ENCODE measurements at places on chromosomes 1 and 21. TPM values are rescaled to one million over a fixed set of nuclear protein-coding genes. Genes with fewer than 3 reads are reported as not detected.

Gene S1PR1
- 0.17 TPM for total RNA-seq

Gene NUP210L
- 0.19 TPM for total RNA-seq

Gene HSD11B1
- not detected for total RNA-seq

- DNase-seq: no peak
Measured at GRCh38 chr1:215568299-215568692, 1.2 kb downstream of the KCTD3 start.

GRCh38 chr1:91200675-91201074 lies 178.8 kb upstream of the ZNF644 start:
- no peak for DNase-seq

Gene ANKRD65
- total RNA-seq: not detected

Gene ZNF695
- 1.7 TPM for total RNA-seq

- DNase-seq: no peak
Measured at GRCh38 chr1:109722908-109723691, 11.0 kb downstream of the GSTM5 start.

- DNase-seq: no peak
Measured at GRCh38 chr1:30506291-30507015, 216.9 kb downstream of the MATN1 start.

DNA sequence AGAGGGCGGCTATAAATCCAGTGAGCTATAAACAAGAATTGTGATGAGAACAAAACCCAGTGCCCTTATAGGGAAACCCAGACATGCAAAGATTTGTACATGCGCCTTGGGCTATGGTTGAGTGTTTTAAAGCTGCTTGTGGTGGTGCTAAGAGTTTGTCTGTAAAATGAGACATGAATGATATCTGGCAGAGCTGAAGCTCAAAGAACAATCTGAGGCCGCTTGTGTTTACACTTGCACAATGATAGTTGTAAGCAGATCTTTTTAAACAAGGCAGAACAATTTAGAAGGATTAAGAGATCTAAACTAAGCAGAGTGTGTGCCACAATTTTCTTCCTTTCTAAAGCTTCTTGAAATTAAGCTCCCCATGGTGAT lies 80.4 kb upstream of the ADAMTS5 start:
- no peak for DNase-seq

- no peak for DNase-seq
Measured at GRCh38 chr1:35885961-35886558, 3.1 kb downstream of the AGO1 start.

DNA sequence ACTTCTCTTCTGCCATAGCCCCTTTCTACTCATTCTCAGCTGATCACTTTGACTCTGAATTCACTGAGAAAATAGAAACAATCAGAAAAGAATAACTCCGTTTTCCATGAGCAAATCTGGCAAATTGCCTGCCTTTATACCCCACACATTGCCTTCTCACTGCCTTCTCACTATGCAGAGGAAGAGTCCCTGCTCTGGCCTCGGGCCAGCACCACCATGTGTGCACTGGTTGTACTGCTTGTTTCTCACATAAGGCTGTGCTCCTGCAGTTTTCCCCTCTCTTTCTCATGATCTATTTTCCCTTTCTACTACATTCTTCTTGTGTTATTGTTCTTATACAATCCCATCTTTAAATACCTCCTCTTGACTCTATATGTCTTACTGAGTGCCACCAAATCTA lies 2.3 kb upstream of the HMGCS2 start:
- DNase-seq: no peak

- no peak for DNase-seq
Measured at GRCh38 chr1:98702976-98703375, 41.5 kb downstream of the SNX7 start.

GRCh38 chr1:14678011-14678638 lies 79.6 kb downstream of the KAZN start:
- no peak for DNase-seq

Gene F11R
- 0.90 TPM for total RNA-seq

Gene CFAP57
- 0.15 TPM for total RNA-seq

Data from chondrocyte (in vitro differentiated cells).